Stimulated activated naive CD4-positive, alpha-beta T cell treated with Interleukin-2 at 50 U/mL for 16 hours (primary cell): ENCODE measurements at places on chromosomes 4 and X.

DNA sequence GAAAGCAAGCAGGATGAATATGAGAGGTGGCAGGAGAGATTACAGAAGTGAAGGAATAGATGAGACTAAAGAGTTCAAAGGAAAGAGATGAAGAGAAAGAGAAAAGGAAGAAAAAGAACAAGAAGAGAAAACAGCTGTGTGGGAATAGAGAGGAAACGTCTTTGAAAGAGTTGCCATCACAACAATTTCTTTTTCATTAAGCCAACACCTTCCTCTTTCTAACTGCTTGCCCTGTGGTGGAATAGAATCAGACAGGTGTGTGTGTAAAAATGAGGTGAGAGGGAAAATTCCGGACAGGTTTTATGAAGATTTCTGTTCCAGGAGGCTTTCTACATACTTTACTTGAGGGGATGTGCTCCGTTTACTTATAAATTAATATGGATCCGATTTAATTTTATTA, 28.8 kb downstream of the DTHD1 start:
- DNase-seq = no peak

GRCh38 chr4:100082852-100083251, 107.4 kb downstream of the DDIT4L start:
- no peak for DNase-seq

DNA sequence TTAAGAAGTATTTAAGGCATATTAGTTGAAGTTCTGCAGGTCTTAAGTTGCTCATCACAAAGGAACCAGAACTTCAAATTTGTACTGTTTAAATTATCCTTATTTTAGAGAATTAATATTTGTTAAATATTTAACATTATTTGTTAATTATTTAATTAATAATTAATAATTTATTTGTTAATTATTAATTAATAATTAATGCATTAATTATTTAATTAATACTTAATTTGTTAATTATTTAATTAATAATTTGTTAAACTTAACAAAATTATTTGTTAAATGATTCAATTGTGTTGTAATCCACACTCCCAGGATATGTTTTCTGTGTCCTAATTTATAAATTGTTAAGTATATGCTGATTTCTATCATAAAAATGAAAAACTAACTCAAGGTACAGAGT, 129.4 kb downstream of the GLRA3 start:
- no peak for DNase-seq

DNA sequence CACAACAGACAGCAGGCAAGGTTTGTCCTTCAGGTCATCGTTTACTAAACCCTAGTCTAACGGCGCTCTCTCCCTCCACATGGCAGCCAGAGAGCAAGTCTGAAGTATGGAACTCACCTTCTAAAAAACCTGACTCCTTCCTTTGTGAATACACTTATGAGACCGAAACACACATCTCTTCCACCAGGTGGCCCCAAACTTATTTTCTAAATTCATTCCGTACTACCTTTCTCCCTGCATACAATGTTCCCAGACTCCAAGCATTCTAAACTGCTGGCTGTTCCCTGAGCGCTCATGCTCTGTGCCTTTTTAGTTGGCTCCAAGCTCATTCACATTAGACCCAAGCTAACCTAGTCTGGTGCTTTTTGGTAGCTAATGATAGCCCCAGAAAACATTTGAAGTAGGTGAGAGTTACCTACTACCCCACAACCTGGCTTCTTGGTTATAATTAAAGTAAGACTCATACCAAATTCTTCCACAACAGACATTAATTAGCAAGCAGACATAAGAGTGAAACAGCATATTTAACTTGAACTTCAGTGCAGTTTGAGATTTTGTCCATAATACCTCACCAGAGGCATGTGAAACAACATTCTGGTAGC, 67.6 kb upstream of the DCLK2 start:
- DNase-seq = no peak

DNA sequence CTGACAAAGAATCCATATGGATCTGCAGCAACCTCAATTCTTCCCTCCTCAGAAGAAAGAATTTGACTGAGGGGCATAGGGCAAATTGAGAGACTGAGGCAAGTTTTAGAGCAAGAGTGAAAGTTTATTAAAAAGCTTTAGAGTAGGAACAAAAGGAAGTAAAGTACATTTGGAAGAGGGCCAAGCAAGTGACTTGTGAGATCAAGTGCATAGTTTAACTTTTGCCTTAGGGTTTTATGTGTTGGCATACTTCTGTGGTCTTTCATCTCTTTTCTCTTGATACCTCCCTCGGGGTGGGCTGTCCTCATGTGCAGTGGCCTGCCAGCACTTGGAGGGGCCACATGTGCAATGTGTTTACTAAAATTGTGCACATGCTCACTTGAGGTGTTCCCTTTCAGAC, 98.0 kb upstream of the MAGEB16 start:
- no peak for DNase-seq

DNA sequence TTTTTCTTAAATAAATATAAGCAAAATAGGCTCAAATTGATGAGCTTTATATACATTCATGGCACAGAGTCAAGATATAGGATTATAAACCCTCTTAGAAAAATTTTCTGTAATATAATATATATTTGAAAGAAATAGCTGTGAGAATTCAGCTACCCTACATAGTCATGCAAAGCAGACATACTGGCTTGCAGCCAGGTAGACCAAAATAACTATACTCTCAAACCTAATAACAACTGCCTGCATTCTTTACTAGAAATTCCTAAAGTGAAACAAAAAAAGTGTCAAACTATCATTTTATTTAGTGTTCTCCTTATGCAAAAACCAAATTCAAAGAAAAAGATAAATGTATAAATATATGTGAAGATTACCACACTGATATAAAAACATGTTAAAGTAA, 1390.2 kb downstream of the C4orf33 start:
- no peak for DNase-seq

DNA sequence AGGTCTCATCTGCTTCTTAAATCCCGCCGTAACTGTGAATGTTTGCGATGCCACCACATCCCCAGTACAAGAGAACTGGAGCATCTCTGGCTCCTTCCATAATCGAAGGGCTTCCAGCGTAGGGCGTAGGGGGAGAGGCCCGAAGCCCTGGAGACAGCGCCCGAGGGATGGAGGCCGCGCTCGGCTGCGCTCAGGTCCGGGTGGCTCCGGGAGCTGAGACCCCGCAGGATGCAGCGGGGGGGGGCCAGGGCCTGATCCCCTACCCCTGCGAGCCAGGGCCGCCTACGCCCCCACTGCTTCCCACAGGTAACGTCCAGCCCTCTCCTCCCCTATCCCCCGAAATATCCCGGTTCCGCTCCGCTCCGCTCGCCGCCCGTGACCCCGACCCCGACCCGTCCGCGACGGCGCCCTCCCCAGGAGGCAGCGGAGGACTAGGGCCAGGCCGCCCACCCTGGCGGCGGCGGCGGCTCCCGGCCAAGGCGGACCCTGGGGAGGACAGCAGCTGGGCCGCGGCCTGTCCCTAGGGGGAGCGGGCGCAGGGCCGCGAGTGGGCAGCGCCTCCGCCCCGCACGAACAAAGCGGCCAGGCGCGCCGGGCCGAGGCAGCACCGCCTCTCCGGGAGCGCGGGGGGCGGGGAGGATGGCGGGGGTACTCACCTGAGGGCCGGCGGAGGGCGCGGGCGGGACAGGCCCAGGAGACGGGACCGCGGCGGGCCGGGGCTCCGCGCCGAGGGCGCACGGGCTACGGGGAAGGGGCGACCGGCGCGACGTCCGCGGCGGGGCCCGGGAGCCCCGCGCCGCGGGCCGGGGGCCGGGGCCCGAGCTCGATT, 723 bp downstream of the WDFY3 start:
- DNase-seq = no peak

DNA sequence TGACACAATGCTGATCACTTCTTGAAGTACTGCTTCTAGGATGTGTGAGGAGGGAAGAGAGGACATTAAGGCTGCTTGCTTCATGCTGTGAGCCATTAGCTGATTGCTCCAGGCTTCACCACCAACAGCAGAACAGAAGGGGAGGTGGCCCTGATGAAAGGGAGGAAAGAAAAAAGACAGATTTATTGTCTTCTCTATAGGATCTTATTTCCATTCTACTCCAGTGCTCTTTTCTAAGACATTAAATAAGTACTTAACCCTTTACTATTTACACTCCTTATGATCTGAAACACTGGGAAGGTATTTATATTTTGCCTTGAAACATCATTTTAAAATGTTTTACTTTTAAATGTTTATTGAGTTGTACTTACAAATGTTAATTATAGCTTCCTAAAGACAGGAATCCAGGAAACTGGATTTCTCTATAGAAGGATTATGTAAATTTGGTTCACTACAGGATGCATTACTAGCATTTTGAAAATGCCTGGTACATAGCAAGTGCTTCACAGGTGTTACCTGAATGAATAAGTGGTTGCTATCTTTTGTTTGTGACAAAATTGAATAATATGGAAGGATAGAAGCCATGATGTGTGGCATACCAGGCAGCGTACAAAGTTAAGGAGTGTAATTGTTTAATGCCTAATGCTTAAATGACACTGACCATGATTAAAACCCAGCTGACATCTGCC, 680.9 kb upstream of the ATOH1 start:
- DNase-seq = no peak

GRCh38 chrX:150616863-150617198, 48.4 kb downstream of the MTM1 start:
- no peak for DNase-seq

GRCh38 chr4:171521726-171522125, 291.5 kb upstream of the GALNTL6 start:
- DNase-seq = no peak

DNA sequence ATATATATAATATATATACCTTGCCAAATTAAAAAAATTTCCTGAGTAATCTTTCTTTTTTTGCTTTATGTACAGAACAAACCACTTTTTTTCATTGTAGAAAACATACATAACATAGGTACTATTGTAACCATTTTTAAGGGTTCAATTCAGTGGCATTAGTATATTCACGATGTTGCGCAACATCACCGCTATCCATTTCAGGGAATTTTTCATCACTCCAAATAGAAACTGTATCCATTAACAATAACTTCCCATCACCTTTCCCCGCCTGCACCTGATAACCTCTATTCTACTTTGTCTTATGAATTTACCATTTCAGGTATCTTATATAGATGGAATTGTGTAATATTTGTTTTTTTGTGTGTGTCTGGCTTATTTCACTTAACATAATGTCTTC, 124.7 kb downstream of the MGST2 start:
- DNase-seq = no peak

GRCh38 chr4:64095398-64095797, 313.9 kb downstream of the TECRL start:
- DNase-seq = no peak

GRCh38 chr4:31009926-31010325, 289.8 kb downstream of the PCDH7 start:
- DNase-seq = no peak

GRCh38 chr4:96642490-96642889, 802.6 kb downstream of the PDHA2 start:
- DNase-seq = no peak

DNA sequence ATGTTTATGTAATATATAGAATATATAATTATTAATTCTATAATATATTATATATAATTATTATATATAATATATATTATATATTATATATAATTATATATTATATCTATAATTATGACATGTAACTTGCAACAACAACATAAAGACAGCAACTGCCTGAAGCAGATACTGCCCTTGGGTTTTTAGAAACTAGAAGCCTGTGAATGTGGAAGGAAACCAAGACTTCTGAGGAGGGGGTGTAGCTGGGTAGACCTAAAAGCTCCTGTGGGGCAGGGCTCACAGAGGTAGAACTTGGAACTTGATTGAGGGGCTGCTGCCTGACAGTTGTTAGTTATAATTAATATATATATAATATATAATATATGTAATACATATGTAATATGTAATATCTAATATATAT, 167.2 kb upstream of the SLIT2 start:
- DNase-seq = no peak

DNA sequence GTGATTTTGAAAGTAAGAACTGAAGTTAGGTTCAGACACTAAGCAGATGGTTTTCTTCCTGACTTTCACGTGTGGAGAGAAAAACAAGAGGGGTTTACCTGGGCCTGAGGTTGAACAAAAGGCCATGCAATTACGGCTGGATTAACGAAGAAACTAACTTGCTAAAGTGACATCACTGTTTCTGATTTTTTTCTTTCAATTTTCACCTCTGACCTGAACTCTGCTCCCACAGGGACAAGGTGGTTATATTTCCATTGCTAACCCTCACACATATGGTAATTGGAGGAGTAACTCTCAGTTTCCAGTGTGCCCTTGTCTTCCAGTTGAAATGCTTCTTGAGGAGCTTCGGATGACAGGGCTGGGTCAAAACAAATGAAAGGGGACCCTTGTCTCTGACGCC, 38.0 kb downstream of the MSN start:
- DNase-seq = no peak
